Smooth muscle cell of the umbilical artery (primary cell): ENCODE measurements at places on chromosomes 16 and 17. TPM values are rescaled to one million over a fixed set of nuclear protein-coding genes. Genes with fewer than 3 reads are reported as not detected.

The TEKT1 gene
- not detected in 2 replicates for total RNA-seq

The TNFRSF17 gene
- not detected in 2 replicates for total RNA-seq

The NR1D1 gene
- total RNA-seq = 0.89 and 1.7 TPM in 2 replicates

The CARD14 gene
- total RNA-seq = 0.09 TPM in 1 of 2 replicates, not detected in the other

The CCL8 gene
- 0.89 TPM in 1 of 2 replicates, not detected in the other for total RNA-seq

The QRICH2 gene
- total RNA-seq = 4.8 and 5.1 TPM in 2 replicates

The ATP2A3 gene
- 14.6 and 21.9 TPM in 2 replicates for total RNA-seq

The IGSF6 gene
- total RNA-seq = not detected in 2 replicates
